NCI-H187 (cell line): ENCODE measurements at places on chromosomes 1 and 21.

DNA sequence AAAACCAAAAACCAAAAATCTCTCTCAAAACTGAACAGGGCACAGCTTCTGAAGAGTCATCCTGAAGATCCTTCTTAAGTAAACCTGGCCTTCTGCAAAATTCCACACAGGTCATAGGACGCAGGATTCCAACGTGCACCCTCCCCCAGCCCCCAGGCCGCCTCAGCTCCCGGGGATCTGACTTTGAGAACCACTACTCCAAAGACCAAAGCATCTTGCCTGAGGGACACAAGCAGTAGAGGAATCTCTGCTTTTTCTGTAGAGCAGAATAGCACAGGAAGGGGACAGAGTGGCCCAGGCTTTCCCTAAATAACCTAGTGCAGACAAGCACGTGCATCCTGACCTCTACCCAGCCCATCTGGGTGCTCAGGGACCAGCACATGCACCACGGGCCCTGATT, 104.8 kb upstream of the VAMP3 start:
- DNase-seq, result no peak

DNA sequence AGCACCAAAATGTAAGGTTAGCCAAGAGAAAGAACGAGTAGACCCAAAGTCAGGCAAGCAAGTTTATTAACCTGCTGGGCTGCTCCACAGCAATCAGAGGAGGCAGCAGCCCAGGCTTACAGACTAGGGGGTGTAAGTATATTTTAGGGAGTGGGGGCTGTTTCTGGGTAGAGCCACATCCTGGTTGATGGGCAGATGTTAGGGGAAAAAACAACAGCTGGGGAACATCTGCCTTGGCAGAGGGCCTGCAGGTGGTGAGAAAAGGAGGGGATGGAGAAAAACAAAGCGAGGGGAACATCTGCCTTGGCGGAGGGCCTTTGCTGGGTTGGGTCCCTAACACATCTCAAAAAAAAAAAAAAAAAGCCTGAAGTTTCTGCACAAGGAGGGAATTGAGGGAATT, 9.7 kb upstream of the ZBTB48 start:
- DNase-seq, result no peak

GRCh38 chr1:197801111-197801482, 25.8 kb upstream of the DENND1B start:
- DNase-seq, result no peak

- no peak for DNase-seq
Observed at GRCh38 chr1:207941665-207942064, 30.7 kb upstream of the CD34 start.

DNA sequence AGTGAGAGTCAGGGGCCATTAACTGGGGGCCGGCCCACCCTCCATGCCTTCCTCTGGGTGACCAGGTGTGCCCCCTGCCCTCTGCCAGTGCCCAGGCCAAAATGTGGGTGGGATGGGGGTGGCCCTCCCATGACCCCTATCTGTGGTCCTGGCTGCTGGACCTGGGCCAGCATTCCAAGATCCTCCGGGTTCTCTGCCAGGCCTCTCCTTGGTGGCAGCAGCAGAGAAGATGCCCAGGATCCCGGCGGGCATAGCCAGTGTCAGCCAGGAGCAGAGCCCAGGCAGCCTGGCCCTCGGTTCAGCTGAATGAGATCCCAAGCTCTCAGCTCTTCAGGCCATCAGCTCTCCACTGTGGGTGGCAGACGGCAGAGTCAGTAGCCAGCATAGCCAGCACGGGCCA, 31.3 kb upstream of the ACTRT2 start:
- no peak for DNase-seq

DNA sequence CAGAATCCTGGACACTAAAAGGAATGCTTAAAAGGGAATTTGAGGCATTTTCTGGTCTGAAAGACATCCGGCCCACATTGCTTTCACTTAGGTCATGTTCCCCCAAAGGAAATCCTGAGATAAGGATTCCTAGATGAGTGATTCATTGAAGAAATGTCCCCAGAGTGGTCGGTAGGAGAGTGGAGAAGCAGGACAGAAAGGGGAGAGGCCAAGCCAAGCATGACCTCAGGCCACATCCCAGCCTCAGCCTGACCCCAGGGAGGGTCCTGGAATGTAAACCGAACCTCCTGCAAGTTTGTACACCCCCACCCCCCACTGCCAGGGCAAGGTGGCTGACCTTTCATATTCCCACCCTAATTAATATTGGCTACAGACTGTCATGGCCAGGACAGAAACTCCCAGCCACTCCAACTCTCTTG, 16.6 kb downstream of the HIVEP3 start:
- DNase-seq, result no peak

GRCh38 chr1:33473900-33474299, 1.5 kb downstream of the ZSCAN20 start:
- DNase-seq, result no peak

DNA sequence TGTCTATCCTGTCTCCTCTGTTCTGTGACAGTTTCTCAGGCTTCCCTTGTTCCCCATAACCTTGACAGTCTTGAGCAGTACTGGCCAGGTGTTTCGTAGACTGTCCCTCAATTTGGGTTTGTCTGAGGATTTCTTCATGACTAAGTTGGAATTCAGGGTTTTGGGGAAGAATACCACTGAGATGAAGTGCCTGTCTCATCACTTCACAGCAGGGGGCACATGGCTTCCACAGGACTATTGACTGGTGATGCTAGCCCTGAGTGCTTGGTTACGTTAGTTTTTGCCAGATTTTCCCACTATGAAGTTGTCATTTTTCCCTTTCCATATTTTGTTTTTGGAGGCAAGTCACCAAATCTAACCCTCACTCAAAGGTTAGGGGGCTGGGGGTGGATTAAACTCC, 45.7 kb downstream of the CDCP2 start:
- DNase-seq, result no peak

- DNase-seq, result no peak
Observed at GRCh38 chr21:32459972-32460371, 47.5 kb downstream of the EVA1C start.

DNA sequence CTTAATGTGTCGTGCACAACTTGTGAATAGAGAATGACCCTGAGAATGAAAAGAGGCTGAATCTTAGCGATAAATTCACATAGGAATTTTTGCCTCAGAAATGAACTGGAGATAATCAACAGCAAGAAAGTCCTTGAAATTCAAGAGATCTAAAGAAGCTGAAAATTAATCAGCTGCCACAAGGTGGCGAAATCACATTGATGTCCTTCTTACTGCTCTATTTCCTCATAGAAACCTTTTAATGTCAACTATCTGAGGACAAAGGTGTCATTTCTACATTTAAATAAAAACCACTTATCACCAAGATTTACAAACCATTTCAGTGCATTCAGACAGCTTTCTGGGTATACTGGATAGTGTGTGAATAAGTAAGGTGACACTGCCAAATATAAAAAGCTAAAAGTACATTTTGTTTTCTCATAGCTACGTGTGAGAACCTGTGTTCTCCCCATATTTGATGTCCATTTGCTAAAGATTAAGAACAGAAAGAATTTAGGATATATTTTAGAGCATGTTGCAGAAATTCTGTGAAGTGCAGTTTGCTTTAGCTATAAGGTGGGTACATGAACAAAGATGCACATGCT, 485.3 kb upstream of the PTBP2 start:
- no peak for DNase-seq

- no peak for DNase-seq
Observed at GRCh38 chr1:7501084-7501491, 270.0 kb upstream of the VAMP3 start.

- no peak for DNase-seq
Observed at GRCh38 chr1:48025076-48025475, 27.9 kb upstream of the TRABD2B start.
